ENCODE measurements at places on chromosomes 12 and 14.

DNA sequence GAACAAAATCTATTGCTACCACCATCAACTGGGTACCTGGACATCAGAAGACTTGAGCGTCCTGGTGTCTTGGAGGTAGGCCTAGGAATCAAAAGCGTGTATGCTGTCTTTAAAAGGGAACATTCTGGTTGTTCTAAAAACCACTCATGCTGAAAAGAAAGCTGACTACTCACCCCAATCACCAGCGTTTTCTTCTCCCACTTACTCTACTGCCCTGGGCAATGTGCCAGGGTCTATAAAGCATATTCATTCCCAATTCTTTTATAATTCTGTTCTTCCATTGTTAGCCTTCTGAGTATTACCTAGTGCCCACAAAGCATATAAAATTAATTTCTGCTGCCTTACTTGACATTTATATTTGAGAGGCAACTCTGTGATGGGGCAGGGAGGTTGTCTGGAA lies 133.4 kb downstream of the KCNA5 start:
- no peak for DNase-seq

DNA sequence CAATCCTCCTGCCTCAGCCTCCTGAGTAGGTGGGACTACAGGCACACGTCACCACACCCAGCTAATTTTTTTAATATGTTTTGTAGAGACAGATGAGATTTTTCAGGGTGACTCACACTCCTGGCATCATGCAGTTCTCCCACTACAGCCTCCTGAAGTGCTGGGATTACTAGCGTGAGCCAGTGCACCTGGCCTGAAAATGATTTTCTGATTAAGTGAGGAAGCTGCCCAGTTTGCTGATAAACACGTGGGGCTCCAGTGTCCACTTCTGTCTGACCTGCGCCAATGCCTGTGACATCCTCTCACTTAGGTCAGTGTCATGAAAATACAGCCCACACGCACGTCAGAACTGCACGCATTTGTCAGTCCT lies 37.0 kb upstream of the SFSWAP start:
- no peak for DNase-seq

GRCh38 chr14:64549016-64549415 lies 745 bp upstream of the PPP1R36 start:
- no peak for DNase-seq

GRCh38 chr14:59983048-59983447 lies 63.1 kb downstream of the LRRC9 start:
- no peak for DNase-seq

GRCh38 chr14:75979648-75980565 lies 1.9 kb downstream of the TGFB3 start:
- DNase-seq, result no peak

DNA sequence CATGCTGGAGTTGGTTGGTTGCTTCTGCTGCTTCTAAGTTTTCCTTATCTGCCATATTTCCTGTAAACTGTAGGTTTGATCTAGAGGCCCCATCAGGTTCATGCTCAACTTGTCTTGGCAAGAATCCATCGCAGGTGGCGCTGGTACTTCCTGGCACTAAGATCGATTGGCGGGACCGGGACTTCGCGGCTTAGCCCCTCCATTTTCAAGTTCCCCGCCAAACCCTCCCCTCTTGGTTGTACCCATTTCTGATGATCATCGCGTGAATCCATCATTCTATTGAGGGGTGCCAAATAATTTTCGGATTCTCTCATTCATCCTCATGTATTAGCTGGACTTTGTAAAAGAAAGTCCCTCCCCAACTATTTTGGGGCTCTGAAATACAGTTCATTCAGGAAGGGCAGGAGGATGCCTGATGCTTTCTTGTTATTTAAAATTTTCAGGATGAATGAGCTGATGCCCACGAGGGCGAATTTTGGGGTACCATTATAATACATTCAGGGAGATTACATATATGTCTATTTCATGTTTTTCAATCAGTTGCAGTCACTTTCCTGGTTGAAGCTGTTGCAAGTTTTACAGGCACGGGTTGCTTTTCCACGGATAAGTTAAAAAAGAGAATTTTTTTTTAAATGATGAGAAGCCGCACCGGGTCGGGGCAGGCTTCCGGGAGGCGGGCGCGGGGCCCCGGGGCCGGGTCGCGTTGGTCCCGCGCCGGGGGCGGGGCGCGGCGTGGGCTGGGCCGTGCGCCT lies 395 bp upstream of the BRI3BP start:
- DNase-seq, result peak; percentile 59

GRCh38 chr12:6450869-6451347 lies 934 bp upstream of the TAPBPL start:
- DNase-seq, result no peak

- no peak for DNase-seq
These were observed 421.0 kb downstream of the RPL10L start for GRCh38 chr14:46230540-46230939.

DNA sequence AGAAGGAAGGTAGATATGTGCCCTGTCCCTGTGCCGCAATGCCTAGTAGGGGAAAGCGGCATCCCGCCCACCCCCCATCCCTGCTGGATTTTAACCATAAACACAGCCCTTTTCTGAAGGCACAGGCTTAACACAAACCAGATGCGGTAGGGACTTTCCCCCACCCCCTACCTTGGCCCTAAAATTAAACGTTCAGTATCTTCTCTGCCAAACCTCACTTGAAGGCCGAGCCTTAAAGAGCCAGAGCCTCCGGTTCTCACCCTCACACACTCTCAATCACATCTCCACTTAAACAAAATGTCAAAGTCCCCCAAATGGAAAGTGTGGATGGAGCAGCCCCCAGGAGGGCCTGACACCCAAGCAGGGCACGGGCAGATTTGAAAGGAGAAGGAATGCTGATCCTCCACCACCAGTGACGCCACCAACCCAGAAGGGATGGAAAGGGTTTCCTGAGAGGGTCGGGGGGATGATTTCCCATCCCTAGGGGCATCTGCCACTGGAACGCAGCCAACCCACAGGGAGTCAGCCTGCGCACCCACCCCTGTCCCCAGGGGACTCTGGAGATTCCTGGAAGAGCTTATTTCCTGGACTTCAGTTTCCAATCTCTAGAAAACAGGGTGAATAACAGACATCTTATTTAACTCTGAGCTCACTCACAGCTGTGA lies 26.4 kb downstream of the ACTN1 start:
- DNase-seq, result no peak

DNA sequence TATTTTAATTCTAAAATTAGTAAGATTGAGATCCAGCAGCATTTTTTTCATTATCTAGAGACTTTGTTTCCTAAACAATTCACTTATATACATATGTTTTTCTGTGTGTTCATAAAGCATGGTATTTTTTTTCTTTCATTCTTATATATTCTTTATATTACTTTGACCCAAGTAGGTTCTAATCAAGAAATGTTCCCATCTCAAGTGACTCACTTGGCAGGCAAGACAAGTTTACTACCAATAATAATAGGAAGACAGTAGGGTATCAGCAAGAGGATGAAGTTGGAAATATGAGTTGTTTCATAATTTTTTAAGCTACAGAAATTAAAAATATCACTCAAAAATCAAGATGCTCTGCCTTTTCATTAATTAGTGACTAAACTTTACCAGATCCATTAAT lies 613.4 kb upstream of the ATP2B1 start:
- no peak for DNase-seq

- DNase-seq, result no peak
These were observed 380.5 kb upstream of the FBXO33 start for GRCh38 chr14:39812532-39813320.

Measured in stimulated activated naive CD4-positive, alpha-beta T cell (primary cell).